ENCODE measurements at places on chromosomes 12 and 14. TPM values are rescaled to one million over a fixed set of nuclear protein-coding genes. Genes with fewer than 3 reads are reported as not detected.

SPTB gene
- total RNA-seq = under 0.01 TPM

WDHD1 gene
- total RNA-seq = 23.9 TPM

NTF3 gene
- total RNA-seq = not detected

ERP27 gene
- total RNA-seq = 0.66 TPM

DACT1 gene
- 1.5 TPM for total RNA-seq

C14orf39 gene
- total RNA-seq = not detected

Data from thoracic aorta endothelial cell (primary cell).